ENCODE measurements at places on chromosomes 1 and 21.

DNA sequence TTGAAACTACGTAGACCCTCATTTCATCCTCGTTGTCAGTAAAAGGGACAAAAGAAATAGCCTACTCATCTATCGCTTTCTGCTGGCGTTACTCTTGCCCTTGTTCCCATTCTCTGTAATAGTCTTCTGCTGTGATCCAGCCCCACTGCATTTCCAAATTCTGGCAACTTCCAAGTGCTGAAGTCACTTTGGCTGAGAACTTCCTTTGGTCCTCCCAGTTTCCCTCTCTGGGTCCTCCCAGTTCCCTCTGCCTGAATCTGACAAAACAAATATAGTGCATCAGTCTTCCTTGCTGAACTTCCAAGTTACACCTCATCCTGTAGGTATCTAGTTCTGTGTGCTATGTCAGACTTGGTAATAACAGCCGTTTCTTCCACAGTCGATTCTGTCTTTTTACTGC lies 47.0 kb upstream of the PLA2G4A start:
- no peak overlapping the region for H3K4me3 ChIP-seq
- H3K36me3 ChIP-seq = no peaks in the 10 kb centered on the region
- no peak overlapping the region for H3K27ac ChIP-seq
- H3K4me1 ChIP-seq = peaks cover 1% of the 10 kb centered on the region

- no peak overlapping the region for H3K27ac ChIP-seq
- H3K4me1 ChIP-seq = no peaks in the 10 kb centered on the region
- no peaks in the 10 kb centered on the region for H3K36me3 ChIP-seq
- H3K4me3 ChIP-seq = no peak overlapping the region
- H3K27me3 ChIP-seq = peaks cover 34% of the 10 kb centered on the region
These were observed 5.0 kb downstream of the FYB2 start for GRCh38 chr1:56814205-56814604.

DNA sequence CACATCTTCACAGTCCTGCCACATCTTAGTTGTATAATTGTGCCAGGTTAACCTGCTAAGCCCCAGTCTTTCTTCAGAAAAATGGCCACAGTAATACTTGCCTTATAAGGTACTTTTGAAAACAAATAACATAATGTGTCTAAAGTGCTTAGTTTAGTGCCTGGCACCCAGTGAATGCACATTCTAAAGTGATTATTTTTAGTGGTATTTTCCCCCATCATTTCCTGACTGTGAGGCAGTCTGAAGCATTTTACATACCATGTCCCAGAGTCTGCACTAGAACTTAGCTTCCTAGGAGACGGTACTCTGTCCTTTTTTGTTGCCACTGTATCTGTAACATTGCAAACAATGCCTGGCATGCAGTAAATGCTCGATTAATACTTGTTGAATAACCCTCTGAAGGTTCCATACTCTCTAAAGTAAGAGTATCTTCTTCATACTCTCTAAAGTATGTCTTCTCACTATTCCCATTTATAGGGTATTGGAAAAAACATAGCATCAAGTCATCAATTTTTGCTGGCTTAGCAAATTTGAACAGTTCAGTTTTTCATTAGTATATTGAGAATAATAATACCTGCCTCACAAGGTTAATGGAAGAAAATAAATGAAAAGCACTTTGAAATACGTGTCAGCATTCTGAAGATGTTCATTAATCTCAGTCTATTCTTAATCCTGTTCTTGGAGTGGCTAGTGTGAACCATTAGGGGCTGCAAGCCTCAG lies 43.7 kb downstream of the FMO3 start:
- H3K4me1 ChIP-seq = no peaks in the 10 kb centered on the region
- DNase-seq = no peak
- H3K27me3 ChIP-seq = peaks cover 9% of the 10 kb centered on the region
- no peak overlapping the region for H3K4me3 ChIP-seq

- H3K4me3 ChIP-seq = no peak overlapping the region
- no peak for DNase-seq
- no peaks in the 10 kb centered on the region for H3K36me3 ChIP-seq
- peaks cover 9% of the 10 kb centered on the region for H3K27me3 ChIP-seq
- H3K27ac ChIP-seq = no peak overlapping the region
These were observed 149.8 kb downstream of the PDE4B start for GRCh38 chr1:65942476-65942875.

GRCh38 chr1:217419194-217419551 lies 211.7 kb downstream of the GPATCH2 start:
- no peak overlapping the region for H3K4me3 ChIP-seq
- peaks cover 1% of the 10 kb centered on the region for H3K27me3 ChIP-seq
- no peak for DNase-seq
- no peaks in the 10 kb centered on the region for H3K4me1 ChIP-seq
- H3K27ac ChIP-seq = no peak overlapping the region

DNA sequence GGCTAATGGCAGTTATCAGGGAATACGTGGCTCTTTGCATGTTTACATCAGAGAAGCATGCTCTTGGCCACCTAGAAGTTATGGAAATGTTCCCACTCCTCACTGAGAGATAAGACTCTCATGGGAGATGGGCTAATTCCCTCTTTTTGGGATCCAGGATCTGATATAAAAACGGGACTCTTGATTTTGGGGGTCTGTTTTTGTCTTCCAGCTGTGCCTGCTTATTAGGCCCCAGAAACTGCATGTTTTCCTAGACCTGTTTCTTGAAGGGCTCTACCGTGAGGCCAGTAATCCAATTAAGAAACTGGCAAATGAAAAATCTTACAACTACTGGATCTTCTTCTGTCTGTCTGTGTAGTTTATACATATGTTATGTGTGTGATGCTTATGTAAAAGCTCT lies 47.0 kb upstream of the PTCH2 start:
- no peak for DNase-seq
- peaks cover 69% of the 10 kb centered on the region for H3K36me3 ChIP-seq
- no peak overlapping the region for H3K27ac ChIP-seq
- H3K4me3 ChIP-seq = no peak overlapping the region

DNA sequence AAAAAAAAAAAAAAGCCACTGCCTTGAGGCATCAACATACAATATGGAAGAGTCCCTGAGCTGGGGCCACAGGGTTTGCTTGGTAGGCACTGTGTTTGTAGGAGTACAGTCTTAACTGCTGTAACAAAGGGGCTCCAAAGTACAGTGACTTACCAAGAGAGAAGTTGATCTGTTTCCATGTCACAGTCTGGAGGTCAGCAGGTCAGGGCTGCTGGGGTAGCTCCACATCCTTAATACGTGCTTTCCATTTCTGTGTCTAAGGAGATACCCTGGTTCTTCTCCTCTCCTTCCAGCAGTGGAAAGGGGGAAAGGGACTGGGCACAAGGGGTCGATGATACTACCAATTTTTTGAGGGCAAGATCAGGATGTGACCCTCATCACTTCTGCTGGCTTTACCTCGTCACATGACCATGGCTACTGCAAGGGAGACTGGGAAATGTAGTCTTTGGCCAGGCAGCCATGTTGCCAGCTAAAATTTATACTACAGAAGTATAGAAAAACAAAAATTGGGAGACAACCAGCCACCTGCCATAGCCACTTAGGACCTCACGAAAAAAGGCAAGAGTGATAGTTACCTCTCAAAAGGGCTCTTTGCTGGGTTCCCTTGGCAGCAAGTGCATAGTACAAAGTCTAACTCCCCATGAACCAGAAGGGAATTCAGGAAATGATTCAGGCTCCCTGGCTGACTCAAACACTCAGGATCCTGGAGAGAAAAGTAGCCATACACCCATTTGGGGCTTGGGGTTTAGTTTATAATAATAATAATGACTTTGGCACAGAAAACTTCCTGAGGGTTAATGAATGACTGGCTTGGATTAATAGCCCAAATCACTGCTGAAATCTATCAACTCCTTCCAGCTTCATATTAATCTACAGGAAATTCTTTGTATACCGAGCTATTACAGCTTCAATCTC lies 52.7 kb upstream of the ATP5PO start:
- H3K27ac ChIP-seq = peak overlapping the region; percentile 78
- no peak overlapping the region for H3K4me3 ChIP-seq
- H3K4me1 ChIP-seq = peaks cover 24% of the 10 kb centered on the region
- peaks cover 54% of the 10 kb centered on the region for H3K36me3 ChIP-seq
- H3K27me3 ChIP-seq = no peaks in the 10 kb centered on the region

GRCh38 chr1:154955039-154955717 lies 721 bp downstream of the PBXIP1 start:
- peak; percentile 98 for DNase-seq
- H3K27ac ChIP-seq = peak overlapping the region; percentile 99
- H3K27me3 ChIP-seq = no peaks in the 10 kb centered on the region
- H3K4me1 ChIP-seq = peaks cover 86% of the 10 kb centered on the region
- H3K4me3 ChIP-seq = peak overlapping the region; percentile 98

DNA sequence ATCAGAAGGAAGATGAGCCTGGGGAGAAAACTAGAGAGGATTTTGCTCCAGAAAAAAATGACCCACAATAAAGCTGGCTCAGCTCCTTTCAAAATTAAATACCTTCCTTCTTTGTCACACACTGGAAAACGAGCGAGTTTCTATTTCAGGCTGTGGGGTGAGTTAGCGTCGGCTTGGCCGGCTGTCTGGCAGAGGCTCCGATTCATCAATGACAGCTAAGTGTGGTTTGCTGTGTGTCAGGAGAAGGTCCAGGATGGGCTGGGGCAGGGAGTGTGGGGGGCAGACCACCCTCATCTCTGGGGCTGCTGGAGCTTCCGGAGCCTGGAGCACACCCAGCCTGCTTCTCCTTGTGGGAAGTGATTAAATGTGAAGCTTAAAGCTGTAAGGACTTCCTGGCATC lies 120.2 kb downstream of the ETS2 start:
- H3K27ac ChIP-seq = no peak overlapping the region
- no peak overlapping the region for H3K4me3 ChIP-seq
- no peak for DNase-seq
- H3K36me3 ChIP-seq = peaks cover 17% of the 10 kb centered on the region
- H3K27me3 ChIP-seq = peaks cover 13% of the 10 kb centered on the region

GRCh38 chr1:208929575-208929974 lies 653.9 kb upstream of the CAMK1G start:
- no peaks in the 10 kb centered on the region for H3K4me1 ChIP-seq
- no peaks in the 10 kb centered on the region for H3K36me3 ChIP-seq
- H3K4me3 ChIP-seq = no peak overlapping the region
- no peak for DNase-seq

DNA sequence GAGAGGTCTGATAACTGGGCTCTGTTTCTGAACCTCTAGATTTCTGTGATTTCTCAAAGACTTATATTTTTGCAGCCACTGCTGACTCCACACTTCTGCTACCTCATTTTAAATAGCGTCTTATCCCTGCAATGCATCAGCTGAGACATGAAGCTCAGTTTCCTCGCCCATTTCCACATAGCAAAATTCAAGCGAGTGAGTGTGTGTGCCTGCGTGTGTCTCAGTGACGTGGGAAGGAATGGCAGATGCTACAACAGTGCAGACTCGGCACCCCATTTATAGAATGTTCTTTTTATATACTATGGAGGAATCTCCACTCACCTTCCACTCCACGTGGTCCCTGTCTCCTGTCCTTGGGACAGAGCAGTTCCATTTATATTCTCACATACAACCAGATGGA lies 35.7 kb downstream of the ZMYND12 start:
- H3K27me3 ChIP-seq = peaks cover 2% of the 10 kb centered on the region
- H3K4me1 ChIP-seq = no peaks in the 10 kb centered on the region
- DNase-seq = no peak
- H3K27ac ChIP-seq = no peak overlapping the region
- H3K4me3 ChIP-seq = no peak overlapping the region

DNA sequence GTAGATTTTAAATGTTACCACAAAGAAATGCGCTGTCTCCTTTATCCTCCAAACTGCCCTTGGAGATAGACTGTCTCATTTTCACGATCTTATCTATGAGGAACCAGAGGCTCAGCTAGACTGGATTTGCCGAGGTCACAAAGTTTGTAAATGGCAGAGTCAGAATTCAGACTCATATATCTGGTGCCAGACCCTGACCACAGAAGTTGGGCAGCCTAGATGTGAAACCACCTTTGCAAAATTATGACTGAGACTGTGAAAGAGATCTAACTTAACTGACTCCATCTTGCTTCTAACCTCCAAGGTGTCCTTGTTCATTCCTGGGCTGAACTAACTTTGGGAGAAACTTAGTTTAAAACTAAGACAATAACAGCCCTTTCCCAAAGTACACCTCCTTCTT lies 14.1 kb downstream of the CNR2 start:
- no peak for DNase-seq
- H3K4me3 ChIP-seq = no peak overlapping the region
- H3K4me1 ChIP-seq = peaks cover 6% of the 10 kb centered on the region
- no peaks in the 10 kb centered on the region for H3K36me3 ChIP-seq
- H3K27ac ChIP-seq = no peak overlapping the region

DNA sequence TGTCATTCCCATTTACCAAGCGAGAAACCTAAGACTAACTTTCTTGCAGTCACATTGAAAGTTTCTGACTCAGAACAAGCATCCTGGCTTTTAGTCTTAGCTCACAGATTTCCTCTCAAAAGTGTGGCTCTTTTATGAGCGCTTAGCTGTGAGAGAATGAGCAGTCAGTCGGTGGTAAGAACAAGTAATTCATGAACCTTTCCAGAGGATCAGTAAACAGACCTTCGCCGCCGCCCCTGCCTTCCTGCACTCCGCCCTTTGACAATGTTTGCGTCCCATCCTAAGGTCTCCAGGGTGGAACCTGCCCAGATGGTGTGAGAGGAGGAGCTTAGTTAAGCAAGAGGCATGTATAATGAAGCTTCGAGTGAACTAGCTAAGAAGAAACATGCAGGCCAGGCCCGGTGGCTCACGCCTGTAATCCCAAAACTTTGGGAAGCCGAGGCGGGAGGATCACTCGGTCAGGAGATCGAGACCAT lies 142.4 kb downstream of the GLUL start:
- no peak overlapping the region for H3K27ac ChIP-seq
- H3K36me3 ChIP-seq = no peaks in the 10 kb centered on the region
- no peaks in the 10 kb centered on the region for H3K4me1 ChIP-seq
- DNase-seq = no peak

GRCh38 chr1:109877776-109878175 lies 32.9 kb upstream of the CSF1 start:
- H3K4me1 ChIP-seq = peaks cover 10% of the 10 kb centered on the region
- no peak overlapping the region for H3K27ac ChIP-seq

- H3K27ac ChIP-seq = no peak overlapping the region
- peaks cover 2% of the 10 kb centered on the region for H3K27me3 ChIP-seq
- no peaks in the 10 kb centered on the region for H3K36me3 ChIP-seq
- no peak for DNase-seq
- H3K4me1 ChIP-seq = no peaks in the 10 kb centered on the region
- no peak overlapping the region for H3K4me3 ChIP-seq
These were observed 49.0 kb downstream of the MAP10 start for GRCh38 chr1:232853994-232854797.
